Hippocampal formation (tissue), 2 donors: ENCODE measurements at places on chromosomes 2 and 18.

DNA sequence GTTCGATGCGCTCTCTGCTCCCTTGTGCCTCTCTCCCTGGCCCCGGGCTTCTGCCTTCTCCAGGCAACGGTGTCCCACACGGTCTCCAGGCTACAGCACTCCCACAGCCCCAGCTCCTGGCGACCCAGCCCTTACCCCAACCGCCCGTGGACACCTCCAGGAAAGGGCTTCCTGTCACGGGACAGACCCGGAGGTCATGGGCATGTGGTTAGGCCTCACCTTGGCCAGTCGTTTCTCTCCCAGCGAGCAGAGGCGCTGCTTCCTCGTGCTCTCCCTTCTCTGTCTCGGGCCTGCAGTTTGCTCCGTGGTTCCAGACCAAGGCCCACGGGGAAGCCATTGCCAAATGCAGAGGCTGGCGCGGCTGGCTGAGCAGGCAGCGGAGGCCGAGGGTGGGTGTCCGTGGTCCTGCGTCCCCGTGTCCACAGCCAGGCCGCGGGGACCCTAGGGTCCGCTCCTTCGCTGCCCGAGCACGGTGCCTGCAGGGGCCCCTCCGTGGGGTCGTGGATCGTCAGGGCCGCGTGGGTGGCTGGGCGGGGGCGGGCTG is 61.0 kb upstream of the IL1RL1 start:
- DNase-seq, result no peak

DNA sequence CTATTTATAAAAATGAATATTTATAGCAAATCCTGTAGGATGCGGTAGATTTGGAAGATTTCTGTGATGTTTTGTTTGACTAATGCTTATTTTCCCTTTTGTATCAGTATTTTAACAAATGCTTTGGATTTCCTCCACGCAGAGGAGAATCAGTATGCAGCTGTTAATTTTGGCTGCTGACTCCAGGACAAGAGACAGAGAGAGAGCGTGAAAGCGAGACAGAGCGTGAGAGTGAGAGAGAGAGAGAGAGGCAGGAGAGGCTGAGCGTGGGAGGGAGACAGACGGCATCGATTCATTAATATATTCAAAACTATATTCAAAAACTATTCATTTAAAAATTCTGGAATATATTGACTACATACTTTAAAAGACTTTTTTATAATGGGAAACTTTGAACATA is 62.5 kb downstream of the RRM2 start:
- peak; percentile 32 for DNase-seq

DNA sequence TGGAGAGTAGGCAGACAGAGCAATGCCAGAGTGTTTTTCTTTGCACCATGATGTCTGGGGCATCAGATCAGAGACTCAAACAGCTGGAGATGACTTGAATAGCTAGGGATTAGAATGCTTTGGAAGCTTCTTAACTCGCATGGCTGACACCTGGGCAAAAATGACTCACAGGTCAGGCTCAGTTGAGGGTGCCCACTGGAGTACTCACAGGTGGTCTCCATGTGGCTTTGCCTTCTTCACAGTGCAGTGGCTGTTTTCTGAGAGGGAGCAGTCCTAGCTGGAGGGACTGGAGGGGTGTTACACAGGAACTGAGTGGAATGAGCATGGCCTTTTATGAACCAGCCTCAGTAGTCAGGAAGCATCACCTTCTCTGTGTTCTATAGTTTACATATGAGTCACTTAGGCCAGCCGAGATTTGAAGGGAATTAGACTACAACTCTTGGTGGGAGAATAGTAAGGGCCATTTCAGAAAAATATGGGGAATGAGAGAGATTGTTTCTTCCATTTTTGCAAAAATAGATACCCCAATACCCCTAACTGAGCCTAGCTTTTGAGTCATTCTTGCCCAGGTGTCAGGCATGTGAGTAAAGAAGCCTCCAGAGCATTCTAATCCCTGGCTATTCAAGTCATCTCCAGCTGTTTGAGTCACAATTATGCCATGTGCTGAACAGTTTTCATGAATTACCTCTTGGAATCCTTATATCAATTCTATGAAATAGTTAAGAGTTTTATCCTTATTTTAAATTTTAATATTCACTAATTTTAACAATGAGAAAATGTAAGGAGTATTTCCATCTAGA is 7.1 kb upstream of the PPP1R1C start:
- DNase-seq, result no peak

- DNase-seq, result no peak
Measured at GRCh38 chr2:67783026-67783425, 279.8 kb downstream of the C1D start.

GRCh38 chr2:46369783-46370182 is 72.6 kb downstream of the EPAS1 start:
- no peak for DNase-seq

DNA sequence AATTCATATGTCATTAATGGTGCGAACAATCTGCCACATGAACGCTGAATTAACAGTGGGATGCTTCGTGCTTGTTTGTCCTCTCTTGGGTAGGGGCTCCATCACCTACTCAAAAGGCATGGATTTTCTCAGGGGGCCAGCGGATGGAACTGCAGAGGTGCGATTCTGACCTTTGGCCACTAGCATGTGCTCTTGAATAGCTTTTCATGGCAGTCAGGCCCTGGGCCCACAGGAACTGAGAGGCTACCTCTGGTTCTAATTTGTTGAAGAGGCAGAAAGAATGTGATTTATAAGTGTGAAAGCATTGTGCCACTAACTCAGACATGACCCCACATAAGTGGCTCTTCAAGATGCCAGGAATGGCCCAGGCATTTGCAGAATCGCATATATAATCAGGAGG is 283.2 kb downstream of the INSIG2 start:
- DNase-seq, result peak; percentile 1

DNA sequence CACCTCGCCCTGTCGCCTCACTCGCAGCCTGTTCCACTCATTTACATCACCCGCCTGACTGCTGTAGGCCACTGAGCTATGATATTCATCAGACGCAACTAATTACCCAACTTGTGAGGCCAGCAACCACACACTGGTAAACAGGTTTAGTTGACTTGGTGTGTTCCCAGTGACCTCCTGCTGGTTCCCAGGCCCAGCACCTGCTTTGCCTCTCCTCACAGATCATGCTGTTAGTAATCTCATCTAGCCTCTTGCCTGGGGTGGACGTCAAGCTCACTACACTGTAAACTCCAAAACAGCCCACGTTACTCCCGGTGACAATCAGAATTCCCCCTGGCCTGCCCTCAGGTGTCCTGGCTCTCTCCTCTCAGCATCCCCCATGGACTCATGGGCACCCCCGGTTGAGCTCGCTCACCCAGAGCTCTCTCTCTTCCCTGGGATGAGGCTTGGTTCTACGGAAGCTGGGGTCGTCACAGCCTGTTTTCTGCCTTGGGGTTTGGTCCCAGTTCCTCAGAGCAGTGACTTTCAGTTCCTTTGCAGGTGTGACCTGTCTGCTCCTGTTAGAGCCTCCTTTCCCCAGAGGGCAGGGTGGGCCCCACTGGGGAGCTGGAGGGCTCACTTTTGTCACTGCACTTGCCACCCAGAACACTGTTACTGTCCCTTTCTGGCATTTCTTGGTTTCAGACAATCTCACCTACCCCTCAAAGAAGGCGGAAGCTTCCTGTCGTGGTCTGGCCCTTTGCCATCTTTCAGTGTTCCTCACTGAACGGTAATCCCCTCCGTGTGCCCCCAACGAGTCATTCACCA is 40.3 kb downstream of the INPP5D start:
- no peak for DNase-seq

DNA sequence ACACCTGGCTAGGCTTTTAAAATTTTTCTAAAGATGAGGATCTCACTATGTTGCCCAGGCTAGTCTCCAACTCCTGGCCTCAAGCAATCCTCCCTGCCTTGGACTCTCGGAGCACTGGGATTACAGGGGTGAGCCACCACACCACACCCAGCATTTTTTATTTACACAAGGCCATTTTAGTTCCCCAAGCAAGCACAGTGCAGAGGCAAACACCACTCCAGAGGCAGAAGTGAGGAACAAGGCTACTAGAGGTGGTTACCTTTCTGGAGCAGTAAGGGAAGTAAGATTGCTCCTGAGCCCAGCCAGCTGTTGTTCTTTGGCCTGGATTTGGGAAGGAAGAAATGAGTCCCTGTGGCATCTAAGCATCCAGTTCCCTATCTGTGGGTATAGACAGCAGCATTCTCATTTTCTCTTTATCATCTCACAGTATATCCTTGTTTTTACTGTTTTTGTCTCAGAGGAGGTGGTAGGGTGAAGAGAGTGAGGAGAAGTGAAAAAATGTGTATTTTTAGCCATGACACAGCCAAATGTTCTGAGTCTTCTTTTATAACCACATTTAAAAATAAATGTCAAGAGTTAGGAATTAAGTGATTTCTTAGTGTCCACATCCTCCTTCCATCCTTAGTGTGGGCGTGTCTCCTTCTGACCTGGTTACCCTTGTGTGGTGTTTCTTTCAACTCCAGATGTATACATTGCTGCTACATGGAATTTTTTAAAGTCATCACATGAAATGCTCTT is 10.5 kb upstream of the TTC39C start:
- DNase-seq, result no peak

DNA sequence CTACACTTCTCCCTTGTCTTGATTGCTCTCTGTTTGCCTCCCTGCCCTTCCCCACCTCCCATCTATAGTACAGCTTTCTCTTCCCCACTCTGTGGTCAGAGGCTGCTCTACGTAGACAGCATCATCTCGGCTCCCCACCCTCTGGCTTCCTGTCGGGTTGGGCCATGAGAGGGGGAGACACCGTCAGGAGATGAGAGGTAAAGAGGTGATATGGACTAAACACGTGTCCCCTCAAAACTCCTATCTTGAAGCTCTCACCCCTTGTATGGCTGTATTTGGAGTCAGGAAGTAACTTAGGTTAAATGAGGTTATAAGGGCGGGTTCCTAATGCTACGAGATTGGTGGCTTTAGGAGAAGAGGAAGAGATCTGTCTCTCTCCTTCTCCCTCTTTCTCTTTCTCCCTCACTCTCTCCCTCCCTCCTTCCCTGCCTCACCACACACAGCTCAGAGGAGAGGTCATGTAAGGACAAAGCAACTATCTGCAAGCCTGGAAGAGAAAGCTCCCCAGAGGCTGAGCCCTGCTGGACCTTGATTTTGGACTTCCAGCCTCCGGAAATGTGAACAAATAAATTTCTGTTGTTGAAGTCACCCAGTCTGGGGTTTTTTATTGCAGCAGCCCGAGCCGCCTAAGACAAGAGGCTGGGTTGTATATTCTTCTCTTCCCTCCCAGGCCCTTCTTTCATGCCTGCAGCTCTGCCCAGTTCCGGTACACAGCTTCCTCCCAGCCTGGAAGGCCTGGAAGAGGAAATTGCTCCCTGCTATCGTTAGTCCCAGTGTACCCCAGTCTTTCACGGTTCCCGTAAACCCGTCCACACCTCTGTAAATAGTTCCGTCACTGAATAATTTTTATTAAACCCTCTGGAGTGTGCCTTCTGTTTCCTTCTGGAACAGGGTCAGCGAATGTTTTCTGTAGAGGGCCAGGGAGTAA is 138.0 kb downstream of the AKAIN1 start:
- no peak for DNase-seq

- no peak for DNase-seq
Measured at GRCh38 chr2:153291718-153292117, 186.8 kb downstream of the RPRM start.

DNA sequence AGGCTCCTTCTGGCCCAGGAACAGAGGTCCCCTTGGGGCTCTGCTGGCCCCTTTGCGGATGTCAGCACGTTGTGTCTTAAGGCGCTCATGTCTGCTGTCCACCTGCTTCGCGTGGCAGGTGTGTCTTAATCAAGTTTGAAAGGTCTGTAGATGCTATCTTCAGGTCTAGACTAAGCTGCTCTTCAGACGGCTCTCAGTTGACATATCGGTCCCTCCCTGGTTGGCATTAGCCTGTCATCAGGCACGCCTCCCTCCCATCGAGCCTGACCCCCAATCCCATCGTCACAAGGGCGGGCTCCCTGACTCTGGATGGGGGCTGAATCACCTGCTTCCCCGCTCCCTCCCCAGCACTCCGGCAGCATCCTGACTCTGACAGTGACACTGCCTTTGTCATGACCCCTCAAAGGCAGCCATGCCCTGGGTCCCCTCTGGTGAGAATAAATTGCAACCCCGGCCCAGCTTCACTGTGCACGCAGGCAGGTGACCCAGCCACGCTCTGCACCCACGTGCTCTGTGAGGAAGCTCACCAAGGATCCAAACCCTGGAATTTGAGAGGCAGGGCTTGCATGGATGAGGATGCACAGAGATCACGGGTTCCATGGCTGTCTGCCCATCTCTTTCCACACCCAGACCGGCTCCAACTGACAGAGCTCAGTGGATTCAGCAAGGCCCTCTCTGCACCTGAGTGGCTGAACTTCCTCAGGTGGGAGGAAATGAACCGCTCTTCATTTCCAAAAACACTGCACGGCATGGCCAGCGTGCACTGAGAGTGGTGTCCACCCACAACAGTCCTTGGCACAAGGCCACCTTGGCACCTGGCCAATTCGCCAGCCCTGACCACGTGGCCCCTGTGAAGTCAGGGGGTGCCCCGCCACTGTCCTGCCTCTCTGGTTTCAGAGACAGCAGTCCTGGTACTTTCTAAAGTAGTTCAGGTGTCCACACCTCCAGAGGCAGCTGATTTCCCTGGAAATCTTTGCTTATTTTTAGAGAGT is 110.2 kb upstream of the GPC1 start:
- no peak for DNase-seq

DNA sequence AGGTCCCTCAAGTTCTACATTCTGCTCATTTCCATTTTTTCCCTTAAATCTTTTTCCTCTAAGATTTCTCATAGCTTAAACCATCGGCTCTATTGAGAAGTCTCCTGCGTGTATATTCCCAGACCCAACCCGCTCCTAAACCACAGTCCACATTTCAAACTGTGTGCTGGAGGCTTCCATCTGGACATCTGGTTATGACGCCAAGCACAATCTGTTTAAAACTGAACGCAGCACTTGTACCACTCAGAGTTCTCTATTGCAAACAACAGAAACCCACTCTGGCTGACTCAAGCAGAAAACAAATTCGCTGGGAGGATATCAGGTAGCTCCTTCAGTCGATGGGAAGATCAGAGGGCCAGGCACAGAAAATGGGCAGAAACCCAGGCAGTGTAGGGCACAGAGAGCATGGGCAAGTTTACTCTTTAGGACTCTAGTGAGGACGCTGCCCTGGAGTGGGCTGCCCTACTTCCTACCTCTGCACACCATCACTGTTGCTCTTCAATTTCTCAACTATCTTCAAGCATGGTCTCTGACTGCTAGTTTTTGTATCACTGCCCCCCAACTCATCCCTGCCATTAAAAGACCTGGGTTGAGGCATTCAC is 5.6 kb upstream of the EML4 start:
- DNase-seq, result no peak

DNA sequence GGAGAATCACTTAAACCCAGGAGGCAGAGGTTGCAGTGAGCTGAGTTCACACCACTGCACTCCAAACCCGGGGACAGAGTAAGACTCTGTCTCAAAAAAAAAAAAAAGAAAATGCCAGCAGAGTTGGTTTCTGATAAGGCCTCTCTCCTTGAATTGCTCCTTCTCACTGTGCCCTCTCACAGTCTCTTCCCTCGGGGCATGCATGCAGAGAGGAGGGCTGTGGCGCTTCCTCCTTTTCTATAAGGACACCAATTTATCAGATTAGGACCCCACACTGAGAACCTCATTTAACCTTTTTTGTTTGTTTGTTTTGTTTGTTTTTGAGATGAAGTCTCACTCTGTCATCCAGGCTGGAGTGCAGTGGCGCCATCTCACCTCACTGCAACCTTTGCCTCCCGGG is 110.5 kb downstream of the ZFP36L2 start:
- no peak for DNase-seq
